Stimulated activated CD4-positive, alpha-beta T cell treated with anti-CD3 and anti-CD28 coated beads, Interleukin-1b, Interleukin-23, amount 100 ng/mL, for 1 hour (primary cell): ENCODE measurements at places on chromosomes 6 and 20.

- DNase-seq: no peak
These were observed 253.1 kb downstream of the C6orf118 start for GRCh38 chr6:165056292-165056691.

- no peak for DNase-seq
These were observed 187.3 kb upstream of the FOXA2 start for GRCh38 chr20:22771706-22772105.

GRCh38 chr6:69090132-69090531 is 455.1 kb downstream of the ADGRB3 start:
- DNase-seq: no peak

DNA sequence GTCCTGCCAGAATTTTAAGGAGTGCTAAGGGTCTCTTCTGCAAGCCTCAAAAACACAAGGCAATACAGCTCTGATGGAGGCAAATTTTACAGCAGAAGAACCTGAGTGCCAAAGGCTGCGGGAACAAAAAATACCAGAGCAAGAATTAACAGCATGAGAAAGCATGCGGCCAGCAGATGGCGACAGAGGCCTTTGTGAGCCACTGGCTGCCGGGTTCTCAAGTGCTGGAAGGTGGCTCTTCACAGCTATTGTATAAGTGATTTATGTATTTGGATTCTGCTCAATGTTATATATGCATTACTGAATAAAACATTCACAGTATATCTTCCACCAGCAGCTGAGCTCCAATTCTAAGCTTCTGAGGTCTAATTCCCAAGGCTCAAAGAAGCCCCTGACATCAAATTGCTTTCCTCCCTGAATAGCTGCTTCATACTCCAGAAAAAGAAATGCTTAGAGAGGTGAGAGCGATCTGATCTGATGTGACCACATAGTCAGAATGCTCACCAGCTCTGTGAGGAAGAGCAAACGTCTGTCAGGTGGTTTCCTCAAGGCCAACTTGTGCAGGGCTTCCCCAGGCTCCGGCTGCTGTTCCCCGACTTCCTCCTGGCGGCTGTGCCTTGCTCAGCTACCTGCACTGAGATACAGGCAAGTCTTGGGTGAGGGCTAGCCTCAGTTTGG is 58.6 kb downstream of the PPP1R3G start:
- peak; percentile 60 for DNase-seq

DNA sequence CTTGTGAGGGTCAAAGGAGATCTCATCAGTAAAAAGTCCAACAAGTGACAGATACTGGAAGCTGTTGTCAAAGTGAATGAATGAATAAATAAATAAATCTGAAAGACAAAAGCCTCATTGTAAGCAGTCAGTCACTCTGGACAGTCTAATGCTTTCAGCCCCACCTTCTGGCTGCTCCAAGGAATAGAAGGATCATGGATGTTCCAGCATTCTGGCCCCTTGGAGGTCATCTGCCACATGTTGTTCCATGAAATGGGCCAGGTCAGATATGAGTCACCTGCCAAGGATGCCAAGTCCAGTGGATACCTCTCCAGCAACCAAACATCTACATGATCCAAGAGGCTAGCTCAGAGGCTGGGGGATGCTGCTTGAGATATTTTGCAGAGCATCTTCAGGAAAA is 185.6 kb downstream of the BMP7 start:
- no peak for DNase-seq

GRCh38 chr20:4571759-4572531 is 149.8 kb upstream of the PRND start:
- DNase-seq: no peak

DNA sequence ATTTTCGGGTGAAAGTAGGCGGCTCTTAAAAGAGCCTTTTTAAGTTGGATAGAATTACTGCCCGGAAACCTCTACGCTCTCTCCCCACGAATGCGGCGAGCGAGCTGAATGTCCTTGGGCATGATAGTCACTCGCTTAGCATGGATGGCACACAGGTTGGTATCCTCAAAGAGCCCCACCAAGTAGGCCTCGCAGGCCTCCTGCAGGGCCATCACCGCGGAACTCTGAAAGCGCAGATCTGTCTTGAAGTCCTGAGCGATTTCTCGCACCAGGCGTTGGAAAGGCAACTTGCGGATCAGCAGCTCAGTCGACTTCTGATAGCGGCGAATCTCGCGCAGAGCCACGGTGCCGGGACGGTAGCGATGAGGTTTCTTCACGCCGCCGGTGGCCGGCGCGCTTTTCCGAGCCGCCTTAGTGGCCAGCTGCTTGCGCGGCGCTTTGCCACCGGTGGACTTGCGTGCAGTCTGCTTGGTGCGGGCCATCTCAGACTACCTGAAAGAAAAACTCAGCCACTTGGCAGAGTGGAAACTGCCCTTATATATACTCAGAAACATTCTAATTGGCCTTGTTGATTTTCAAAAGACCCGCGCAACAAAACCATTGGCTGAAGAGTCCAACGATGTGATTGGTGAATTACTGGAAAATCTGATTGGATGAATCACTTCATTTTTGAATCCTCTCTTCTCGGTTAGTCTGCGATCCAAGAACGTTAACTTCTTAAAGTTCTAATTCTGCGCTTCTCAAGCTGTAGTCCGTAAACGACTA is 93.9 kb upstream of the BTN3A2 start:
- DNase-seq: no peak

GRCh38 chr20:50153153-50153499 is 397 bp downstream of the PEDS1 start:
- DNase-seq: no peak

DNA sequence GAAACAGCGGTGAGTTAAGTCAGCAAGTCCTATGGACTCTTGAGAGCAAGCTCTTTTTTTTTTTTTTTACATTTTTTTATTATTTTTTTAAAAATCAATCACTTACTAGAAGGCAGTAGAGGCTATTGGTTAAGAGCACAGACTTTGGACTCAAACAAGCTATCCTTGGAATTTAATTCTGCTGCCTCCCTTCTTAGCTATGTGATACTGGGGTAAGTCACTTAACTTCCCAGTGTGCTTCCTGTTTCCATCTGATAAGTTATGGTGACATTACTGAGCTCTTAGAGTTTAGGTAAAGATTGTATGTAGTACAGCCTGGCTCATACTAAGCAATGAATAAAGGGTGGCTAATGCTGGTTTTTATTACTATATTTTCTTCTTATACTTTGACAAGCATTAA is 770.5 kb upstream of the FLRT3 start:
- no peak for DNase-seq

DNA sequence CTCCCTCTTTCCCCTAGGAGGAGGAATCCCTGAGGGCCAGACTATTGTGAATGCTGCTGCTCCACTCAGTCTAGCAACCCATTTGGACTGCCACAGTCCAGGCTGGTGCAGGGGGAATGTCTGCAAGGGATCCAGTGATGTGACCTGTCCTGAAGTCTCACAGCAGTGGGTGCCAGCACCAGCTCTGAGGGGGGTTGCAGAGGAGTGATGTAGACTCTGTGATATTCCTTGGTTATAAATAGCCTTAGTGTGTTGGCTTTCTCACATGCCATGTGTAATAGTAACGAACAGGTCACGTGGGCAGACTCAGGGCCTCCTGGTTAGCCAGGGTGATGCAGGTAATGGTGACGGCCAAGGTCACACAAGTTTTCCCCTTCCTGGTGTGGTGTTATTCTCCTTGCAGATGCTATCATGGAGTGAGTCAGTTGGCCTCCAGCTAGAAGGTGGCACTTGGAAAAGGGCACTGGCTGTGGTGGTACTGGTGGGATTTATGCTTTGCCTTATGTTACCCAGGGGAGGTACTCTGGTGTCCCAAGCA is 404.4 kb downstream of the UTRN start:
- DNase-seq: no peak

DNA sequence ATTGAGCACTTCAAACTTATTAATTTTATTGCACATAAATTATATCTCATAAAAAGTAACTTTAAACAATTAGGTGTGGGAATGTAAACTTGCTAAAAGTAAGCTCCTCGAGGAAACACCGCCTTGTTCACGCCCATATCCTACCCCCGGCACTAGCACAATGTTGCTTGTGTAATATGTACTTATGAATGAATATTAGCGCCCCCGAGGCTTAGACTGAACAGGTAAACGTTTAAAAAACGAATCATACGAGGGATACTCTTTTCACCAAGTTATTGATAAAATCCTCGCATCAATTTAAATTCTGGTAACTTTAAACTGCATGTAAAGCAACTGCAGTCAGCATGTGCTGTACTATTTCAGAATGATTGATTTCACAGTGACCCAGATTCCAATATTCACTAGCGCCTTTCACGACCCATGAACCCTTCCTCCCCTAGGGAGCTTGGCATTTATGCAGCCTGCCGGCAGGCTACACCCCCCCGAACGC is 637 bp downstream of the TFB1M start:
- no peak for DNase-seq

DNA sequence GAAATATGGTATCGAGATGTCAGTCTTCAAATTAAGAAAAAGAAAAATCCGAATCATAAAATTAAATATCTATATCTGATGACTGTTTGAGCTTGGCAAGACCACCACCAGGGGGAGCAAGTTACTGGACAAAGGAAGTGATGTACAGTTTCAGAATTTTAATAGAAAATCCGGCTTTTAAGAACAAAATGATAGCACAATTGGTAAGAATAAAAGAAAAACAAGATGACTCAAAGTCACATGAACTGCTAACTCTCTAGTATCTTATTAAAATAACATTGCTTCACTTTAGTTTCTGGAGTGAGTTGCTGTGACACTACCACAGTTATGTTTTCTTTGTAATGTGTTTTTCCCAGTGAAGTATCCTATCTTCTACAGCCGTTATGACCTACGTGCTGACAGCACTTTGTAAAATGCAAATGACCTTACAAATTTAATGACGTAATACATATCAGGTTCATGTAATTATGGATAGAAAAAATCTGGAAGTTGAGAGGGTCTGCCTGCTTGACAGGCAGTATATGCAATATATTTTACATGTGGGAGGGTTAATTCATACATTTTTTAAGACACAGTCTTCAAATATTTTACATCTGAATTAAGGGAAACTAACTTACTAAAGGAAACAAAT is 405.3 kb upstream of the HS3ST5 start:
- no peak for DNase-seq

DNA sequence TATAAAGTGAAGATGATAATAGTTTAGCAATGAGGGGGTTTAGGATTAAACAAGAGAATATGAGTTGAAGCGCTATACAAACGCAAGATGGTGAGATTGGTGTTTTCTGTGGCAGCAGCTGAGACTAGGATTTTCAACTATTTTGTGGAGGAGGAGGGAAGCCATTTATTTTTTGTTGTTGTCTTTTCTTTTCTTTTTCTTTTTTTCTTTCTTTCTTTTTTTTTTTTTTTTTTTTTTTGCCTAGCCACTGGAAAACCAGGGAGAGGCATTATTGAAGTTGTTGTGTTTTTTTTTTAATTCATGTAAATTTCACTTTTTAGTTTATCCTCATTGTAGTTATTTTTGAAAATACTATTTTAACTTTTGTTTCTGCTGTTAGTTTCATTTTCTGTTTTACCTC is 15.9 kb downstream of the PARD6B start:
- DNase-seq: no peak

- DNase-seq: no peak
These were observed 35.4 kb downstream of the MAN1A1 start for GRCh38 chr6:119313937-119314884.

- no peak for DNase-seq
These were observed 56.6 kb downstream of the SYTL3 start for GRCh38 chr6:158706369-158706982.

DNA sequence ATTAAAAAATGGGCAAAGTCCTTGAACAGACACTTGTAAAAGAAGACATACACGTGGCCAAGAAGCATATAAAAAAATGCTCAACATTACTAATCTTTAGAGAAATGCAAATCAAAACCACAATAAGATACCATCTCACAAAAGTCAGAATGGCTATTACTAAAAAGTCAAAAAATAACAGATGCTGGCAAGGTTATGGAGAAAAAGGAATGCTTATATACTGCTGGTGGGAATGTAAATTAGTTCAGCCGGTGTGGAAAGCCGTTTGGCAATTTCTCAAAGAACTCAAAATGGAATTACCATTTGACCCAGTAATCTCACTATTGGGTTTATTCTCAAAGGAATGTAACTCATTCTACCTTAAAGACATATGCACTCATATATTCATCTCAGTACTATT is 166.6 kb downstream of the KHDC1L start:
- DNase-seq: no peak

GRCh38 chr20:44695674-44696300 is 19.4 kb upstream of the CCN5 start:
- no peak for DNase-seq

- no peak for DNase-seq
These were observed 15.0 kb downstream of the OR2B3 start for GRCh38 chr6:29071831-29072723.

- DNase-seq: no peak
These were observed 129.8 kb downstream of the PREX1 start for GRCh38 chr20:48697845-48698491.

GRCh38 chr6:4563156-4563555 is 213.0 kb upstream of the CDYL start:
- DNase-seq: no peak

- no peak for DNase-seq
These were observed 2.1 kb upstream of the COL20A1 start for GRCh38 chr20:63290677-63291472.

GRCh38 chr6:28980137-28980851 is 24.8 kb downstream of the ZNF311 start:
- DNase-seq: no peak

DNA sequence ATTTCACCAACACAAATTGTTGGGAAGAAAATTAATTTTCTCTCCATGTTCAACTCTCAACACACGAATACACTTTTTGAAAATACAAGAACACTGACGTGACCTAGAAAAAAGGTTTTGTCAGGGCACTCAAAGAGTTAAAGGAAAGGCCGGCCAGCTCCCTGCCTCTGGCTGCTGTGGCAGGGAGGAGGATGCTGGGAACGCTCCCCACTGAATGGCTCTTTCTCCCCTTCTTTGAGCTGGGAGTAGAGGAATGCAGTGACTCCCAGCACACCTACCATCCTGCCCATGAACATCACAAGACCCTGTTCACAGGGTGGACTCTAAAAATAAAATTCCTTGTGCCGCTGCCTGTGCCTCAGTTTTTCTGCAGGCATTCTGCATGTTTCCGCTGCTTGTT is 47.0 kb downstream of the MAP3K5 start:
- no peak for DNase-seq
